HAP-1 (cell line): ENCODE measurements at places on chromosomes 3 and 15.
A peak's percentile ranks its signal among the peaks of the same experiment; 100 is the strongest.

GRCh38 chr3:47197287-47197686 lies 33.4 kb upstream of the SETD2 start:
- no peak for DNase-seq

GRCh38 chr15:51318382-51319150 lies 19.8 kb downstream of the CYP19A1 start:
- no peak for DNase-seq

DNA sequence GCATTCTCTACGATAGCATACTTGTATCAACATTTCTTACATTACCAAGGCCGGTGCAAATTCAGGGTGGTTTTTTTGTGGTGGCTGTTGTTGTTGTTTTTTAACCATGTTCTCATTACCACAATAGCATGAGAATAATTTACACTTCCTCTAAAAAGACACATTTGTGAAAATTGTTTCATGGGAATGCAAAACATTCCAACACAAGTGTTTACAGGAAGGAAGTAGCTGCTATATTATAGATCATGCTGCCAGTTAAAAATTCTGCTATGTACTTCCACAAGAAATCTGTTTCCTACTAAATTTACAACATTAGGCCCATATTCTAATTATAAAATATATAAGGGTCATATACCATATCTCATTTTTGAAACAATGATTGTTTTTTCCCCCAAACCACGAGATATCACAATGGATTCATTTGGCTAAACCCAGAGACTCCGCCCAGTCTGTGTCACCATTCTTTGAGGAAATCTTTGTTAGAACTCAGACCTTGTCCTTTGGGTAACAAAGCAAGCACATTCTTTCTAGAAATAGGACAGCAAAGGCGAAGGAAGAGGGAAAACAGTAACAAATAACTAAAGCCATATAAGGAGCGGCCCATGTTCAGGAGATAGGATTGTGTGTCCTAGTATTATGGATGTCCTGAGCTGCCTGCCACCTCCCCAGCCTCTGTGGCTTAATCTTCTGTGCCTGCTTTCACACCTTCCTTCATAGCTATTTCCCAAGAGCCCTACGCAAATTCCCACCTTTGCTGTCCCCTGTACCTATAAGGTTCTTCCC lies 60.1 kb downstream of the UACA start:
- peak; percentile 99 for DNase-seq

DNA sequence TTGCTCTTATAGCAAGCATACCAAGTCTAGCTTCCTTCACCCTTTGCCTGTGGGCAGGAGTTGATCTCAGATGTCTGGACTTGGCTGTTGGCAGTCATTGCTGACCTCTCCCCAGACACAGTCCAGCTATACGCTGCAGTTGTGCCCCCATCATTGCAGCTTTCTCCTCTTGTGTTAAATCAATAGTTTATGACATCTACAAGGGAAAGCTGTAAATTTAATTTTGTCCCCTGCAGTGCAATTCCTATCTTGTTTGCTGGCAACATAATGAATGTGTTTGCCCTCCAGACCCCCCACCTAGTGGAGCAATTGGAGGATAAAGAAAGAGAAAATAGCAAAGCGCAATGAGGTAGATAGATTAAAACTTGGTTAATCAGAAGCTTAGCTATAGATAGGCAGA lies 280.2 kb downstream of the LSAMP start:
- DNase-seq: no peak

GRCh38 chr3:151290673-151291072 lies 12.3 kb upstream of the P2RY14 start:
- no peak for DNase-seq

DNA sequence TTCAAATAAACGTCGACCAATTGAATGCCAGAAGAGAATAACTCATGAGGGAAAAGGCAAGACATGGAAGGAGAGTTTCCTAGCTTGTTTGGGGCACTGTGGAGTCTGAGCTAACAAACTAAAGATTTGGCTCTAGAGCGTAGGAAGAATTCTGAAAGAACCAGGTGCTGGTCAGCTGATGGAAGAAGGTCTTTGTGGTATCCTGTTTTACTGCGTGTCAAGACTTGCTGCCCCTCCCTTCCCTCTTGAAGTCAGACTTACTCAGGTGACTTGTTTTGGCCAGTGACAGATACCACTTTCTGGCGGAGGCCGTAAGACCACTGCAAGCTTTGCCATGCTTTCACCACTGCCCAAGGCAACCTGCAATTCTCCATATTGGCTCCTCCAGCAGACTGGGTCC lies 673 bp upstream of the HCLS1 start:
- DNase-seq: no peak

GRCh38 chr15:65884511-65884910 lies 15.2 kb downstream of the RAB11A start:
- DNase-seq: no peak

- no peak for DNase-seq
These were observed 541.3 kb upstream of the KCNMB2 start for GRCh38 chr3:177994976-177995375.

GRCh38 chr3:169085827-169086226 lies 577.7 kb downstream of the MECOM start:
- DNase-seq: peak; percentile 18

- no peak for DNase-seq
These were observed 29.4 kb downstream of the TP53BP1 start for GRCh38 chr15:43463507-43463906.

GRCh38 chr15:89822026-89822425 lies 7.4 kb upstream of the ANPEP start:
- no peak for DNase-seq

DNA sequence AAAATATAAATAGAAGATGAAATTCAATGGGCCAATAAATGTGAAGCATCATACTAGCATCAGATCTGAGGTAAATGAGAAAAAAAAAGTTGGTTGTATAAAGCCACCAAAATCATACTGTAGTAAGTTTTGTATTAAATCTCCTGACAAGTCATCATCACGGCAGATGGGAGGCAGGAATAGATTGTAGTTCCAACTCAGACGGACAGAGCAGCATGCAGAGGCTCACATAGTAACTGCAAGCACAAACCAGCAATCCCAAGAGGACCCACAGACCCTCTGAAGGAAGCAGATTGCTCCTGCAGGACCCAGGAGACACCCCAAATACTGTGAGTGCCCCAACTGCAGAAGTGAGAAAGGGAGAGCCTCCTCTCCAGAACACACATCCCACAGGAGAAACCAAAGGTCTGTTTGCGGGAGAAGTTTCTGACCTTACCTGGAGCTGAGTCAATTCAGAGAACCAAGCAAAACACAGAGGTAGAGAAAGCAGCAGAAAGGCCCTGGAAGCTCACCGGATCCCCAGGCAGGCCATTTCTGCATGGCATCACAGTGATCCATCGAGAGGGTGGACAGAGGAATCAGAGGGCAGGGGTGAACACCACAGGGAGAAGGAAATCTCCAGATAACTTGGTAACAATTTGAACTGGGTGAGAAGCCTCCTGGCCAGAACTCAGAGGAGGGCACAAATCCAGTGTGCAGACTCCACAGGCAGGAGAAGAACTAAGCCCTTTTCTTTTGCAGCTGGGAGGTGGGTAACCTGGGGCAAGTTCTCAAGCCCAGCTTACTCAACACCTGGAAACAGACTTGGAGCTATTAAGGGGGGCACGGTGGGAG lies 141.6 kb upstream of the ARHGEF26 start:
- DNase-seq: no peak

GRCh38 chr3:139906418-139906817 lies 28.6 kb upstream of the CLSTN2 start:
- no peak for DNase-seq

DNA sequence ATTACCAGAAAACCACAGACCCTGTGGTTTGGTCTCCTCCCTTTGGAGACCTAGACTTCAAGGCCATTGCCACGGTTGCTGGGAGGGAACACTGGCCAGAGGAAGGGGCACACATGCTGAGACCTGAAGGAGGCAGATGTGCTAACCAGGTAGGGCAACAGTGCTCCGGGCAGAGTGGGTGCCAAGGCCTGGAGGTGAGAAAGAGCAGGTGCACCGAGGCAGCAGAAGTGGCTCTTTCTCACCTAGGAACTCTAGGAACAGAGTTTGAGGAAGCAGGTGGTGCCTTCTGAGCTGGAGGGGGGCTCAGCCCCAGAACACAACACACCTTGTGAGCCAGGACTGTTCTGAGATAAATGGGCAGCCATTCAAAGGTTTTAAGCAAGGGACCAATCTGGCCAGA lies 106.1 kb downstream of the MEGF11 start:
- DNase-seq: no peak

DNA sequence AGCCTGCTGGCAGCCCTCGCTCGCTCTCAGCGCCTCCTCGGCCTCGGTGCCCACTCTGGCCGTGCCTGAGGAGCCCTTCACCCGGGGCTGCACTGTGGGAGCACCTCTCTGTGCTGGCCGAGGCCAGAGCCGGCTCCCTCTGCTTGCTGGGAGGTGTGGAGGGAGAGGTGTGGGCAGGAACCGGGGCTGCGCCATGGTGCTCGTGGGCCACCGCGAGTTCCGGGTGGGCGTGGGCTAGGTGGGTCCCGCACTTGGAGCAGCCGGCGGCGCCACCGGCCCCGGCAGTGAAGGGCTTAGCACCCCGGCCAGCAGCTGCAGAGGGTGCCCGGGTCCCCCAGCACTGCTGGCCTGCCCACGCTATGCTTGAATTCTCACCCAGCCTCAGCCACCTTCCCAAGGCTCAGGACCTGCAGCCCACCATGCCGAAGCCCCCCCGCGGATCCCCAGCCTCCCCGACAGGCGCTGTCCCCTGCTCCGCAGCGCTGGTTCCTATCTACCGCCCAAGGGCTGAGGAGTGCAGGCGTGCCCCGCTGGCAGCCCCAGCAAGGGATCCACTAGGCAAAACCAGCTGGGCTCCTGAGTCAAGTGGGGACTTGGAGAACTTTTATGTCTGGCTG lies 863.3 kb downstream of the IGSF11 start:
- DNase-seq: no peak

- DNase-seq: no peak
These were observed 55.9 kb downstream of the LIPC start for GRCh38 chr15:58487724-58488120.

- no peak for DNase-seq
These were observed 267.8 kb upstream of the LRRN1 start for GRCh38 chr3:3531476-3531875.

DNA sequence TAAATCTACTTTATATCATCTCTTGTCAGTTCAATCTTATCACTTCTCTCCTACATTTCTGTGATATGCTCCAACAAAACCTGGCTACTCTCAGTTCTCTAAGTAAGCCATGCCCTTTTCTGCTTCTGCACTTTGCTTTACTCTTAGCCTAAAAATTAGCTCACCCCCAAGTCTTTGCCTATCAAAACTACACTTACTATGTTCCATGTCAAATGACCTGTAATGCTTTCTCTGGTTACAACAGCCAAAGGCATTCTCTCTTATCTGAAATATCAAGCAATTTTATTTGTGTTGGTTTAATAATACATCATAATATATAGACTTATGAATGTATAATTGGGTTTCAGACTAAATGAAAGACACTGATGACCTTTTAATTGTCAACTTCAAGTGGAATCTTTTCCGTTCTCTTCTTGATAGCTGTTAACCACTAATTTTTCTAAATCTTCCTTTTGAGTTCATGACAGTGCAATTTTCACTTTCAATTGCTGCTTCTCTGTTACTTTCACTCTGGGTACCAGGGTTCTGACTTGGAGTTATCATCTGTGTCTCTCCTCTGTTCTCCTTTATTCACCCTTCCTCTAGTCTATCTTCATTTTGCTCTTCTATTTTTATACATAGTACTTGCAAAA lies 619.0 kb upstream of the GOLIM4 start:
- DNase-seq: no peak

DNA sequence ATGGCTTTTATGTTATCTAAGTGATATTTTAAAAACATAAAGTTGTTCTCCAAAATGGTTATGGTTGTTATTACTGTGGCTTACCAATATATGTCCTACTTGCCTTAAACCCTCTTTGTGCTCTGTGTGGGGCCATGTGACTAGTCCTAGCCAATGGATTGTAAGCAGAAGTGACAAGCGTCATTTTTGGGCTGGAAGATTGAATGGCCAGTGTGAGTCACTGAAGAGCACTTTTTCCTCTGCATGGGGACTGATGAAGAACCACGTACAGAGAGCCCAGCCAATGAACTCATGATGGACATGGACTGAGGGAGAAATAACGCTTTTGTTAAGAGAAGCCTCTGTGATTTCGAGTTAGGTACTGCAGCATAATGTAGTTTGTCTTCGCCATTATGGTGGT lies 332.7 kb downstream of the EDEM1 start:
- no peak for DNase-seq

DNA sequence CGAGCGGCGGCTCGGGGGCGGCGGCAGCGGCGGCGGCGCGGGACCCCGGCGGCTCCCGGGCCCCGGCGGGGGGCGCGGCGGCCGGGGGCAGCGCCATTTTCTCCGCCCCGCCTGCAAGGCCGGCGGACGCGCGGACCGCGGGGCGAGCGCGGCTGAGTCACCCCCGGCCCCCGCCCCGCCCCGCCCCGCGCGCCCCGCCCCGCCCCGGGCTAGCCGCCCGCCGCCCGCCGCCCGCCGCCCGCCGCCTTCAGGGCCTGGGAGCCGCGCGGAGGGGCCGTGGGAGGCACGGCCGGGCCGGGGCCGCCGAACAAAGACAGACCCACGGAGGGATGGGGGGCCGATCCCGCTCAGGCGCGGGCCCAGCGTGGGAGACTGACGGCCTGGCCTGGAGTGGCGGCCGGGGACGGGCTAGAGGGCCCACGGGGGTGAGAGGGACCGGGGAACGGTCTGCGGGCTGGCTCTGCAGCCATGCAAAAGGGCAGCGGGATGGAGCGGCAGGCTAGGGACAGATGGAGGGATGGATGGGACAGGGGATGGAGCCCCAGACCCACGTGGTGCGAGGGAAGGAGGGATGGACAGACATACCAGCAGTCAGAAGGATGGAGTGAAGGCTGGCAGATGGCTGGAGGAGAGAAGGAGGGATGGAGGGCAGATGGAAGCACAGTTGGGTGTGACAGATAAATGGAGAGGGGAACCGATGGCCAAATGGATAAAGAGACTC lies at the start of gene EIF4E3:
TSS of gene EIF4E3 (minus strand) at position 132 of the 721 bp plus-strand sequence. CDS start at position 97, 35 bp downstream.
- DNase-seq: peak; percentile 25

DNA sequence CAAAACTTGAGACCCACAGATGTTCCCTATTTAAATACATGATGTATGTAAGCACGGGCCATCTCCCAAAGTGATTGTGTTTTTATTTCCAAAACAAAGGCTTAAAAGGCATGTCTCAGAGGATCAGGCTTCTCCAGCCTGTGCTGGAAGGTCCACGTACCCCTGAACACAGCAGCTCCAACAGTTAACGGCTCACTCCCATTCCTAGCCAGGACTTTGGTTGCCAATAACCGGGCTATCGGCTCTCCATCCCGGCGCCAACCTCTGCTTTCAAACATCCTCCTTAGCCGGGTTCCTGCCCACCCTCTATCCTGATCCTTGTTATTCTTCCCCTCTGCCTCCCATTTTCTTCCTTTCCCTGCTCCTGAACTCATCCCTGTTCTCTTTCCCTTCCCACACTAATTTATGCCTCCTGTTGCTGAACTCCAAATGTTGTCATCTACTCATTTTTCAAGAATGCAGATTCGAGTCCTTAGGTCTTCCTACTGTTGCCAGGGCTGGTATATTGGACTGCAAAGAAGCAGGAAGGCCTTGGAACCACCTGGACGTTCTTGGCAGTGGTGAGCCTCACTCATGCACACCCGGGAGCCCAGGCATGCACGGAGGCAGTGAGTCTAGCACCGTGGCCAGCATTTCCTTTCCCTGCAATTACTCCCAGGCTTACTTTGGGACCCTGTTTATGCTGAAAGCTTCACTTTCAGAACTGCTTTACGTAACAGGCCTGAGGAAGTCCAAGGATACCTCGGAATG lies 128.4 kb upstream of the RAD18 start:
- no peak for DNase-seq

- DNase-seq: no peak
These were observed 894 bp upstream of the TM4SF4 start for GRCh38 chr3:149473357-149474249.
